ENCODE measurements at places on chromosomes 16 and 17. TPM values are rescaled to one million over a fixed set of nuclear protein-coding genes. Genes with fewer than 3 reads are reported as not detected.

Gene CACNG4
- total RNA-seq = not detected

Gene HNF1B
- not detected for total RNA-seq

- DNase-seq = no peak
Observed at GRCh38 chr17:78387977-78388941, 9.8 kb downstream of the PGS1 start.

- DNase-seq = no peak
Observed at GRCh38 chr16:26985100-26986065, 81.3 kb upstream of the C16orf82 start.

GRCh38 chr17:17837966-17838962 lies 1.5 kb upstream of the SREBF1 start:
- DNase-seq = no peak

- DNase-seq = no peak
Observed at GRCh38 chr17:27400991-27401390, 55.3 kb upstream of the KSR1 start.

- no peak for DNase-seq
Observed at GRCh38 chr17:37079735-37080134, 131.0 kb downstream of the AATF start.

DNA sequence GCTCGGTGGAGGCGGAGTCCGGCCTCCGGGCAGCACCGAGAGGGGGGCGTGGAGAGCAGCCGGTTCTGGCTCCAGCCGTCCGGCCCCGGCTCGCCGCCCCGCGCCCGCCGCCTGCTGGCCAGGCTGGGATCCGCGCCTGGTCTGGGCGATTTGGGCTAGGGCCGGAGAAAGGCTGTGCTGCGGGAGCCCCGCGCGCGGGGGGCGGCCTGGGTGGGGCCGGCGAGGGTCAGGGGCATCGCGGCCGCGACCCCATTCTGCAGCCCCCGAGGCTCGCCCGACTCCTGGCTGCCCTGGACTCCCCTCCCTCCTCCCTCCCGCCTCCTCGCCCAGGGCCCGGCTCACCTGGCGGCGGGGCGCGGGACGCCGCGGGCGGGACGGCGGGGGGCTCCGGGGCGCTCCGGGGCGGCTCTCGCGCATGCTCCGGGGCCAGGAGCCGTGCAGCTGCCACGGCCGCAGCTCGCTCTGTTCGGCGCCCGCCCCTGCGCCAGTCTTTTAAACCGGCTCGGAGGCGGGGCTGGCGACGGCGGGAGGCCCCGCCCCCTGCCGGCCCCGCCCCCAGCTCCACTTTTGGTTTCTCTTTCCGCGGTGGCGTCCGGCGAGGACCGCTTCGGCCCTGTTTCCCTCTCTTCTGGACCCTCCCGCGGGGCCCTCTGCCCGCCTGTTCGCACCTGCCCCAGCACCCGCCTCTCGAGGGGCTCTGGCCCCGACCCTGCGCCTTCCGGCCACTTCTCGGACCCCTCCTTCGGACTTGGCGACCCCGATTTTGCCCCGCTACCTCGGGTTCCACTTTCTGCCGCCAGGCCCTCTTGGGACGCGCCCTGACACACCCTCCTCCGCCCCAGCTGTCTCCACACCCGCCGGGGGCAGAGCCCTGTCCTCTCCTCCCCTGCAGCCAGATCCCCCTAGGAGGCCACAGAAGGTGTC lies at the start of gene SOCS1:
Gene SOCS1, minus strand, starts transcription at position 468 of the 924 bp plus-strand sequence. CDS start 726 bp downstream, outside the sequence.
- DNase-seq = peak; percentile 91

DNA sequence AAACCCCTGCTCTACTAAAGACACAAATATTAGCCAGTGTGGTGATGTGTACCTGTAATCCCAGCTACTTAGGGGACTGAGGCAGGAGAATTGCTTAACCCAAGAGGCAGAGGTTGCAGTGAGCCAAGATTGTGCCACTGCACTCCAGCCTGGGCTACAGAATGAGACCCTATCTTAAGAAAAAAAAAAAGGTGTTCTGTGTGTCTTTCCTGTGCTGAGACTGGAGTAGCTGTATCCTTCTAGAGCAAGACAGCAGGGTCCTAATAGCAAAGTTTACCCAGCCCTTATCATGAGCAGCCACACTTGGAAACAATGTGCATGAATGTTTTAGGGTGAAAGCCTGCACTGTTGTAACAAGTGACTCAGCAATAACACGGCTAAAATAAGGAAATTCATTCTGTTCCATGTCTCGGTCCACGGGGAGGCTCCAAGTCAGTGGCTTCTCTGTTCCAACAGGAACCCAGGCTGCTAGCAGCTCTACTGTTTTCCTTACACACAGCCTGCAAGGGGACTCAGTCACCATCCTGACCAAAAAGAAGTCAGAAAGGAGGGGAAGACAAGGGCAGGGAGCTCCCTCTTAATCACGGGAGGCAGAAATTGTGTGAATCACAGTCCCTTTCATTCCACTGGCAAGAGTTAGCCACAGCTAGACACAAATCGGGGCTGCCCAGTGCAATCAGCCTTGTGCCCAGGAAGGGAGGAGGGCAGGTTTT lies 7.1 kb upstream of the SLC5A11 start:
- DNase-seq = no peak

GRCh38 chr16:19781226-19781625 lies 63.2 kb downstream of the IQCK start:
- DNase-seq = no peak

GRCh38 chr16:12262454-12263180 lies 286.1 kb downstream of the SNX29 start:
- DNase-seq = no peak
